ENCODE measurements at places on chromosomes 13 and 19.
A peak's percentile ranks its signal among the peaks of the same experiment; 100 is the strongest.

GRCh38 chr13:110214637-110215036 is 92.3 kb downstream of the COL4A1 start:
- DNase-seq, result no peak

DNA sequence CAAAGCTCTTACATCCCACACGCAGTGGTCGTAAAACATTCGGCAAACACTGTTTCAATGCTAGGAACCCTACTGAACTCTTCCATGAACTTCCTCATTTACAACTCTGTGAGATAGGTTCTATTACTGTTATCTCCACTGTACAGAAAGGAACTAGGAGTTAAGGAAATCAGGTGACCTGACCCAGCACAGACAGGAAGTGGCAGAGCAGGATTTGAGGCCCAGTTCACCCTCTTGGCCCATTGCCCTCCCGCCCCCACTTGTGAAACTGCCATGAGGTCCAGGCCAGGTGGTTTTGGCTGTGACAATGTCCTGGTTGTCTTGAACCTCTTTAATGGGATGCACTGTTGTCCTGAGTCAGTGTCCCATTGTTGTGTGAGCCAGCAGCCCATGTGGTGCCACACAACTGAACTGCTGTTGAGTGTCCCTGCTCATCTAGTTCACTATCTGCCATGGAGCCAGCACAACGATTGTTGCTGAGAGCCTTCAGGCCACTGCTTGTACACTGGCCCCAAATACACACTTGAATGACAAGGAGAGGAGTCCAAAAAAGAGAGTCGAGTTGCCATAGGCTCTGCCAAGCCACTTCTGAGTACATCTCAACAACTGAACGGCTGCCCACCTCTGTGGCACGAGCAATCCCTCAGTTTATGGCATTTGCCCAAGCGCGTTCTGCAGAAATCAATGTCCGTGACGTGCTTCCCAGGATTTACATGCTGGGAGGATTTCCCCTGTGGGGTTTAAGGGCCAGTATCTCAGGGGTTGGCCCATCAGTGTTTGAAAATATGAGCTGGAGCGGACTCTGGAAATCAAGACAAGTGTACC is 484.6 kb downstream of the TSHZ3 start:
- no peak for DNase-seq

DNA sequence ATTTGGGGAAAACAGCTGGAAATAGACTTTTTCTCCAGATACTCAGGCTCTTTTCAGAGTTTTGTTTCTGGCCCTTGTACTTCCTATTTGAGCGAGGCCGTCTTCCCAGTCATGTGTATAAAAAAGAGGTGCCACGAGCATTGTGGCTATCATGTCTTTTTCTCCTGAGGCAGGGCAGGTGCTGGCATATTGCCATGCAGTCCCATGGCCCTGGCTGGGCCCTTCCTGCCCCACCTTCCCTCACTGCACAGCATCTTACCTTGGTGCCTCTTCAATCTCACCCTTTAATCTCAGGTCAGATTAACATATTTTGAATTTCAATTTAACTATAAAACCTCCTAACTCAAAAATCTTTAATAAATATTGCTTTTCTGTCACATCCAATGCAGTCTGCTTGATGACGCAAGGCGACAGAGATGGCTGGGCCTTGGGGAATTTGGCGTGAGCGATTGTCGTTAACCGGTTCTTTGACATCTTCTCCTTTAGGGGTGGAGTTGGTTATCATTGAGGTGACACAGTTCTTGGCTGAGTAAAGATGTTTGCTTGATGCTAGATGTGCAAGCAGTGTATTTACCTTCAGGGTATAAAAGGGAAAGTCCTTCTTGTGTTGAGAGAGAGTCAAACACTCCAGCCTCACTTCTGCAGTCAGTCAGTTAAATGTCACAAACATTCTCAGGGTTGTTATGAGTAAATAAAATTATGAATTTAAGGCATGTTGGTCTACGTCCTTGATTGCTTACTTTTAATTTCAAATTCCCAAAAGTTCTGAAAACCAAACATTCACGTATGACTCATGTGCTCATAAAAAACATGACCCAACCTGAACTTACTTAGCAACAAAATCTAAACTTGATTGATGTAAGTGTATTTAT is 289.9 kb downstream of the MYO16 start:
- no peak for DNase-seq

DNA sequence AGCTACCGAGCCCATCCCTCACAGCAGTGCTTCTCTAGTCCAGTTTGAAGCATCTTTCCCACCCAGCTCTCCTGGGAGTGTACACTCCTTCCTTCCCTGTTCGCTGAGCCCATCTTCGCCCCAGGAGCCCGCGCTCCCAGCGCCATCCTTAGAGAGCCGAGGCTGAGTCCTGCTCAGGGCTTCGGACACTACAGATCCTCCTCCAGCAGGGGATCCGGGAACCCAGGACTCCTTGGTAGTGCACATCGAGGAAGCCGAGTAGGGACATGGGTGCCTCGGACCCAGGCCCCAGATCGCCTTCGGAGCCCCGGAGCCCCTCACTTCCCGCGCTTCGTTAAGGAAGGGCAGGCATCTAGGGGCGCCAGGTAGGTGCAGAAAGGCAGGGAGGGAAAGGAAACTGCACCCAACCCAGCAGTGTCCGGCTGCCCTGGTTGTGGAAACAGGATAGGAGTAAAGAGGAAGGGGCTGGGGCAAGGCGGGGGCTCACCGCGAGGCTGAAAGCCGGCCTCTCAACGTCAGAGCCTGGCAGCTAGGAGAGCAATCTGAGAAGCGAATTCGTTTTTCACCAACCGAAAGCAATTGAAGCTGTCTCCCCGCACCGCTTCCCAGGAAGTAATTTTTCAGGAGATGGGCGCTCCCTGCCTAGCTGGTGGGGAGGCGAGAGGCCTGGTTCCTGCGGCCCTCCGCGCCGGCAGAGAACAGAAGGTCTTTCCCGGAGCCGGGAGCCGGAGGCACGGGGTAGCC is 1.0 kb downstream of the PDX1 start:
- no peak for DNase-seq

DNA sequence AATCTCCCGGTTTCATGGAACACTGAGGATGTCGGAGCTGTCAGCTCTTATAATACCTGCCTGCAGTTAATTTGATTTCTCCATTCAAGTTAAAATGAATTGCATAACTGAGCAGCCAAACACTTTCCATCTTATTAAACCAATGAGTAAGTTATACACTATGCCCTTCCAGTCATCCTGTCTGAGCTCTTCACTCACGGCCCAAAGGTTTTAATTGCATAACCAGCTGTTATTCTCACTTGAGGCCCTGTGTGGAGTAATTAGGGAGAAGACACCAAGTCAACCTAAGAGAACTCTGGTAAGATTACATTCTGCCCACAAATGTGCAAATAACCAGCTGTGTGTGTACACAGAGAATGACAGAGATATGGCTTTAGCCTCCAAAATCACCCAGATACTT is 303.5 kb downstream of the TBC1D4 start:
- no peak for DNase-seq

GRCh38 chr13:96781141-96781540 is 213.1 kb downstream of the OXGR1 start:
- DNase-seq, result no peak

DNA sequence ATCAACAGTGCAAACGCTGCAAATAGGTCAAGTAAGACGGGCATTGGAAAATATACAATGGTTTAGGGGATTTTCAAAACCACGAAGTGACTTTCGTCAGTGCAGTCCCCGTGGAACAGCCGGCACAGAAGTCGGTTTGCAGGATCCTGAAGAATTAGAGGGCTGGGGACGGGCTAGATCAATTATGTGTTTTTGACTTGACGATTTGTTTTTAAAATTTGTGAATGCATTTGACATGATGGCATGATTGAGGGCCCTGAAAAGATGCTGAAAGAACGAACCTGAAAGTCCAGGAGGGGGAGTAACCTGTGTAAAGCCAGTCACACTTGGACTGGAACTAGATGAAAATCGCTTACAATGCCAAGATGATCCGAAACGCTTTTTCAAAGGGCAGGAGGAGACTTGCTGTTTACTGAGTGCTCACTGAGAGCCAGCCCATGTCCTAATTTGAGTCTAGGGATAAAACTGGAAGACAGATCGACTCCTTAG is 8.9 kb upstream of the DGKH start:
- peak; percentile 8 for DNase-seq

DNA sequence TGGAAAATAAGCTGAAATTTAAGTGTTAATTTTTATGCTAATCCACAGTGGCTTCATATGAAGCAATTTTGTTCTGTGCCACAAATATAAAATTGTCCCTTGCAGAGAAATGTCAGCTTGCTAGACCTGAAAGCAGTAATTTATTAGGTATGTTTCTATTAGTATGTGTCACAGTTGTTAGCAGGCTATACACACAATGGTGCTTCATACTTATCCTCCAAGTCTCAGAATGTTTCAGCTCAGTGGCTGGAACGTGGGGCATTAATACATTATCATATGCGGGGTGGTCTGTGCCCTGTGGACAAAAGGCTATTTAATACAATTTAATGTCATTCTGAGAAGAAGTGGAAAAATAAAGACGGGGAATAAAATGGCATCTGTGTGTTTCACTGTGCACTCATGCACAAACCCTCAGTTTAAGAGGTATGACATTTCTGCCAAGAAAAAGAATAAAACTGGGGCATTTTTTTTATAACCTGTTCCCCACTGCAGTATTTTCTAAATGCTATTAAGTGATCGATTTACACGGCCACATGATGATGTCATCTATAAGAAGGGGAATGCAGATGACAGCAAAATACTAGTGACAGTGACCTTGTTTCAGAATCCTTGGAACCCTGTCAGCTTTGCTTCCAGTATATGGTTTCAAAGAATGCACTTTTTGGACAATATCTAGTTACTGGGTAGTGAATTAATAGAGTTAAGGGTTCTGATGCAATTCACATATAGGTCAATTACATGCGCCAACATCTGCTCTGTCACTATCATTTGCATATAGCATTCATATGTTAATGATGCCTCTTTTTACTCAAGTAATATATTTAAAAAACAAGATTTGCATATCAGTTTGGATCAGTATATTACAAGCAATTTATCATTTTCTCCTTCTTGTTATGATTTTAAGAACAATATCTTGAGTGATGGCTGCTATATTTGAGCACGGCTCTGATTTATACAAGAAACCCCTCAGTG is 21.2 kb upstream of the ZNF536 start:
- no peak for DNase-seq

DNA sequence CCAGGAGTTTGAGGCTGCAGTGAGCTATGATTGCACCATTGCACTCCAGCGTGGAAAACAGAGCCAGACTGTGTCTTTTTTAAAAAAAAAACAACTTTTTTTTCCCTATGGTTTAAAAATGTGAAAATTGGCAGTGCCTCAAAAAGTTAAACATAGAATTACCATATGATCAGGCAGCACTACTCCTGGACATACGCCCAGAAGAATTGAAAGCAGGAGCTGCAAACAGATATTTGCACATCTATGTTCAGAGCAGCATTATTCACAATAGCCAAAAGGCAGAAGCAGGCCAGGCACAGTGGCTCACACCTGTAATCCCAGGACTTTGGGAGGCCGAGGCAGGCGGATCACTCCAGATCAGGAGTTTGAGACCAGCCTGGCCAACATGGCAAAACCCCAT is 3.8 kb upstream of the RETN start:
- no peak for DNase-seq

- DNase-seq, result peak; percentile 50
These were observed 2.8 kb downstream of the GIPR start for GRCh38 chr19:45670670-45671453.

GRCh38 chr13:54379461-54379860 is 1350.8 kb downstream of the OLFM4 start:
- no peak for DNase-seq

DNA sequence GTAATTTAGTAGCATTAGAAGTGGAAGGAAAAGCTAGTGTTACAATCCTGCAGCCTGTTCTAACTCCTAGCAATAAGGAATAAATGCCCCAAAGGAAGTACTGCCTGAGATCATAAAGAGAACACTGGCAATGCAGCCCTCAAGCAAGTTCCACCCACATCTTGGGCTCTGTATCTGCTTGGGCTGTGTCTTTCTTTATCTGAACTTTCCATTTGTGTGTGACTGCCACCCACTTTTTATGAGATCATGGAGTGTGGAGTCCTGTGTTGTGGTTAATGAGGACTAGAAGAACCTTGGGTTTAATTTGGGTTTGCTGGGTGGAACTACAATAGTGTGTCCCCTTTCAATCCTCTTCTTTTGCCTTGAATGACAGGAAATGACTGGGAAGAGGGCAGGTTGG is 38.2 kb downstream of the RFXAP start:
- no peak for DNase-seq

DNA sequence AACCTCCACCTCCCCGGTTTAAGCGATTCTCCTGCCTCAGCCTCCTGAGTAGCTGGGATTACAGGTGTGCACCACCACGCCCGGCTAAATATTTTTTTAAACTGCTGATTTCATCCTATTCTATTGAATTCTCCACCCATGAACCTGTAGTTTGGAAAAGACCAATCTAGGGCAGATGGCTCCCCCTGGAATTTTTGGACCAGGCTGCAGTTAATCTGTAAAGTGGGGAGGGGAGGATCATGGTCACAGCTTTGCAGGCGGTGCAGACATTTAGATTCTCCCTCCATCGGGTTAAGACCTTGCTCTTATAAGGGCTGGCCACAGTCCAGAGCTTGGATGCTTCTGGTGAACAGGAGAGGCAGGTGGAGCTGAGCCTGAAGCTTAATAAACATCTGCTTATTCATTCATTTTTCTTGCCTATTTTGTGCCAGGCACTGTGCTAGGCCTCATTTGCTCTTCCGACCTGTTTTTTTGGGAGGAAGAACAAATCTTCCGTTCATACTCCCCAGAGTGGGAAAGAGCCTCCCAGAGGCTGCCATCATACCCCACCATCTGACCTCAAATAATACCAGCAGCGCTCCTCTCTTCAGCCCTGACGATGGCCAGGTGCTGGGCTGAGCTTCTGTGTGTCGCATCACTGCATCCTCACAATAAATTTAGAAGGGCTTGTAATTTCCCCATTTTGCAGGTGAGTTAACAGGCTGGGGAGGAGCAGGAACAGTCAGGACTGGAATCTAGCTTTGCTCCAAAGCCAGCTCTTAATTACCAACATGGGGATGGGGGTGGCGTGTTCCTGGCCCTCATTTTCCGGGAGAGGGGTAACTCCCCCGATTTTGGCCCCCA is 902 bp upstream of the CCDC106 start:
- no peak for DNase-seq

- no peak for DNase-seq
These were observed 1501.6 kb upstream of the MIR17HG start for GRCh38 chr13:89845874-89846273.

GRCh38 chr19:10699650-10700335 is 1.4 kb upstream of the QTRT1 start:
- DNase-seq, result peak; percentile 79

GRCh38 chr13:101763191-101763590 is 310.7 kb downstream of the ITGBL1 start:
- DNase-seq, result no peak
